ENCODE measurements at places on chromosomes 4 and X.

GRCh38 chr4:52045028-52045427, 6.1 kb upstream of the SPATA18 start:
- DNase-seq = no peak

- DNase-seq = no peak
Observed at GRCh38 chr4:68451246-68452211, 4.3 kb downstream of the TMPRSS11E start.

GRCh38 chr4:177107288-177107921, 202.3 kb upstream of the NEIL3 start:
- no peak for DNase-seq

DNA sequence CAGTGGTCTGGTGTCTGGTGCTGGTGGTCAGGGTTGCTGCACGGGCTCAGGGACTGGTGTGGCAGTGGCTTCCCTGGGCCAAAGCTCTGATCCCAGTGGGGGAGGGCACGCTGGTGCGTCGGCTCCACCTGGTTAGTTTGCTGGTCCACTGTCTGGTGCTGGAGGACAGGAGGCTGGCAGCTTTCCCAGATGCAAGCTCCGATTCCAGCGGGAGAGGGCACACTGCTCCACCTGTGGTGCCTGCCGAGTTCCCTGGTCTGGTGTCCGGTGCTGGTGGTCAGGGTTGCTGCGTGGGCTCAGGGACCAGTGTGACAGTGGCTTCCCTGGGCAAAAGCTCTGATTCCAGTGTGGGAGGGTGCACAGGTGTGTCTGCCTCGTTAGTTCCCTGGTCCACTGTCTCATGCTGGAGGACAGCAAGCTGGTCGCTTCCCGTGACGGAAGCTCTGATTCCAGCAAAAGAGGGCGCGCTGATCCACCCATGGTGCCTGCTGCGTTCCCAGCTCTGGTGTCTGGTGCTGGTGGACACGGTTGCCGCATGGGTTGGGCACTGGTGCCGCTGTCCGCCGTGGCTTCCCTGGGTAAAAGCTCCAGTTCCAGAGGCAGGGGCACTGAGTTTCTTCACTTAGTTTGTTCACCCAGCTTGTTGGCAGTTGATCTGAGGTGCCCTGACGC, 5.8 kb downstream of the VMA21 start:
- DNase-seq = no peak

- DNase-seq = no peak
Observed at GRCh38 chr4:83197555-83198235, 83.2 kb upstream of the PLAC8 start.

DNA sequence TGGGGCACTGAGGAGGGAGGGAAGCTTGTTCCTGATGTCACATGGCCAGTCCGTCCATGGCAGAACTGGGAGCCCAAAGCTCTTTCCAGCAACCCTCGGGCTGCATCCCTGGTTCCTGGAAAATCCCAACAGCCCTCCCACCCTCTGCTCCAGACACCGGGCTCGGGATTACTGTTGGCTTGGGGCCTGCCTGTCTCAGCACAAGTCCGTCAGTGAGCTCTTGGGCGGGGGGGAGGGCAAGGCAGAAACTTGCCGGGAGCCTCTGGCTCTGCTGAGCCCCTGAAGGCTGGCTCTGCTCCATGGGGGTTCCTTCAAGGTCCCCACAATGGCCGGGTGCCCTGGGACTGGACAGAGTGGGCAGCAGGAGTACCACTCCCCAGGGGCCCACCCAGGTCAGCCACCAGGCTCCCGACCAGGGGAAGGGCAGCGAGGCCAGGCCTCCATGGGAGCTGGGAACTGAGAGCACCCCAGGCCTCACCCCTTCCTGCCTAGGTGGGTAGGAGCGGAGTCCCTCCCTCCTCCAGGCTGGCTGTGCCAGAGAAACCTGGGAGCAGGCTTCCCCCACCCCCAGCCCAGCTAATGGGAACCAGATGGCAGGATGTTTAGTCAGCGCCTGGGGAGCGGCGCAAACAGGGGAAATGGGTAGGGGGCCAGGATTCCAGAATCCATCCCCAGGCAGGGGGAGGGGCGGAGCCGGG, 6.4 kb upstream of the HAUS7 start:
- DNase-seq = no peak

- DNase-seq = no peak
Observed at GRCh38 chr4:16827794-16828724, 70.4 kb downstream of the LDB2 start.

DNA sequence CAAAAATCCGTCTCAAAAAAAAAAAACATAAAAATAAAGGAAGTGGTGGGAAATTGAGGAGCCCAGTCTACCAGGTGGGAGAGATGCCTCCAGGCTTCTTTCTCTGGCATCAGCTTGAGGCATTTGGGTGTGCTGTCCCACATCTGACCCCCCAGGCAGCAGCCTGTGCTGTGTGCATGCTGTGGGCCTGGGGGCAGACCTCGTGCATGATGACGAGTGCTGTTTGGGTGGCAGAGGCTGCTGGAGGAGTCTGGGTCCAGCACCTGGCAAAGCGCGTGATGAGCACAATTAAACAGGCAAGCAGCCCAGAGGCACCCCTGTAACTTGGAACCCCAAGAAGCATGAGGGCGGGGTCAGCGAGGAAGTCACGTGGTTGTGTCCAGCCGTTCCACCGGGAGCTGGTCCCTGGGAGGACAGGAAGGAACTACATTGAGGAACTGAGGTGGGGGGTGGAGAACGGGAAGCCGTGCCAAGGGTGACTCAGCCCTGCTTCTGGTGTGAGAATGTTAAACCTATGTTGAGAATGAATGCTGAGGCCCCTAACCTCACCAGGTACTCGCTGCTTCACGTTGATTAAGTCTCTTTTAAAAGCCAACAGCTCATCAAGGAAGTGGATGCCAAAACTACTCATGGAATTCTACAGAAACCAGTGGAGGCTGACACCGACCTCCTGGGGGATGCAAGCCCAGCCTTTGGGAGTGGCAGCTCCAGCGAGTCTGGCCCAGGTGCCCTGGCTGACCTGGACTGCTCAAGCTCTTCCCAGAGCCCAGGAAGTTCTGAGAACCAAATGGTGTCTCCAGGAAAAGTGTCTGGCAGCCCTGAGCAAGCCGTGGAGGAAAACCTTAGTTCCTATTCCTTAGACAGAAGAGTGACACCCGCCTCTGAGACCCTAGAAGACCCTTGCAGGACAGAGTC, 6.1 kb downstream of the TACC3 start:
- DNase-seq = no peak
